ENCODE measurements at places on chromosomes 7 and 10.

DNA sequence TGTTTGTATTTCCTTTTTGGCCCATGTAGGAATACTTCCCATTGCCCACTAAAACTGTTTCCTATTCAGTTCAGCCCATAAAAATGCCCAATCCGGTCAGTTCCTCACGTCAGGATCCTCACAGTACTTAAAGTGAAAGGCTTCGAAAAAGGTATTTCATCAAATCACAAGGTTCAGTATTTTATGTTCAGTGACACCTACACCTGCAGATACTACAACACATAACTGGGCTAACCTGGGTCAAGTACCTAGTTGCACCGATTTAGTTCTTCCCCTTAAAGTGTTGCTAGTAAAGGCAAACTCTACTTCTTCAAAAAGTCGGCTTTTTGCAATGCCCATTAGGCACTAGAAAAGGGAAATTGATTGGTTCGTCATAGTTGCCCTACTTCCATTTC, 1.1 kb downstream of the SNX13 start:
- DNase-seq = no peak

DNA sequence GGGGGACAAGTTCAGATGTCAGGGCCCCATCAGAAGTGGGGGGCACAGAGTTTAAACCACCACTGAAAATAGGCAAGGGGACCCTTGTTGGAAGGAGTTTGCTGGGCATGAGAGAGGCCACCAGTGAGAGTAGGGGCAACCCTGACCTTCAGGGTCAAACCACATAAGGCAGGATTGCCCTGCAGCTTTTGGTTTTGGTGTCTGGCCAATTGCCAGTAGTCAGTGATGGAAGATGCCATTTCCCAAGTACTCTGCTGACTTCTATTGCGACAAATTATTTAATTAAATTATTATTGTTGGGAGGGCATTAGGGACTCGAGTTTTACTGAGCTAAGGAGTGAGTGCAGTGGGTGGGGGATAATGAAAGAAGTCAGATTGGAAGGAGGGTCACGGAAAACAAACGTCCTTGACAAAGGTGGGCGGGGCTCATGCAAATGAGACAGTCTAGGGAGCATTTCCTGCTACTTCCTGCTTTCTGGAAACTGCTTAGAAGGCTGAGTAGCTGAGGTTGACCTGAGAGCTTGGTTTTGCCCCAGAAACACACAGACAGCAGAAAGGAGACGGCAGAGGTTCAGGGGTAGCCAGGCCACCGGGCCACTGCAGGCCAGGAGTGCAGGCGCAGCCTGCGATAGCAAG, 74.2 kb upstream of the ANLN start:
- no peak for DNase-seq

DNA sequence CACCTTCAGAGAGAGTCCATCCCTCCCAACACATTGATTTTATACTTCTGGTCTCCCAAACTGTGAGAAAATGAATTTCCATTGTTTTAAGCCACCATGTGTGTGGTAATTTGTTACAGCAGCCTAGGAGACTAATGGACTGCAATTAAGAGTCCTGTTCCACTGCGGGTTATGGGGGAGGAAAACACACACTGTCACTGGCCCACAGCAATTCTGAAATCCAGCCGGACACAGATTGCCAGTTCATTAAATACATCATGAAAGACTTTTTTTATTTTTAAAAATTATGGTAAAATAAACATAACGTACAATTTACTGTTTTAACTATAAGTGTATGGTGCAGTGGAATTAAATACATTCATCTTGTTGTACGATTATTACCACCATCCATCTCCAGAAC, 193.4 kb upstream of the GRB10 start:
- no peak for DNase-seq

- DNase-seq = no peak
Observed at GRCh38 chr7:109950256-109950655, 1140.7 kb upstream of the LRRN3 start.

GRCh38 chr7:87190783-87191182, 28.7 kb downstream of the TMEM243 start:
- no peak for DNase-seq

- DNase-seq = peak; percentile 2
Observed at GRCh38 chr7:4486907-4487306, 195.2 kb upstream of the FOXK1 start.

DNA sequence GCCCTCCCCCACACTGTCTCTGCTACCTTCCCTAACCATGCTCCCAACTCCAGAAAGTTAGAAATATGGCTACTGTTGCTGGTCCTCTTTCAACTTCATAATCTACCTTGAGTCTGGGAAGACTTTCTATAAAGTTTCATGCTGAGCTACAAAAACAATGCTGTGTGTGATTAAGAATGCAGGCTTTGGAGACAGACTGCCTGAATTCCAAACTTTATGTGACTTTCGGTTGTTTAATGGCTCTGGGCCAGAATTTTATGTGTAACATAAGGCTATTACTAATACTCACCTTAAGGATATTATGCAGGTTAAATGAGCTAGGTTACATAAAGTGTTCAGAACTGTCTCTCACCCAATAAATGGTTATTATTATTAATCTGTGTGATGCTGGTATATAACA, 19.1 kb downstream of the BET1 start:
- DNase-seq = no peak

DNA sequence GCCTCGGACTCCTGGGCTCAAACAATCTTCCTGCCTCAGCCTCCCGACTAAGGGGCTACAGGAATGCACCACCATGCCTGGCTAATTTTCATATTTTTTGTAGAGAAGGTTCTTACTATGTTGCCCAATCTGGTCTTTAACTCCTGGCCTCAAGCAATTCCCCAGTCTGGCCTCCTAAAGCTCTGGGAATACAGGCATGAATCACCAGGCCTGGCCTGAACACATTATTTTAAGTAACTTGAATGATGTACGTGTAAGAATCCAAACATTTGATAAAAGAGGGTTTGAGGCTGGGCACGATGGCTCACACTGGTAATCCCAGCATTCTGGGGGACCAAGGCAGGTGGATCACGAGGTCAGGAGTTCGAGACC, 13.0 kb upstream of the BAMBI start:
- no peak for DNase-seq

DNA sequence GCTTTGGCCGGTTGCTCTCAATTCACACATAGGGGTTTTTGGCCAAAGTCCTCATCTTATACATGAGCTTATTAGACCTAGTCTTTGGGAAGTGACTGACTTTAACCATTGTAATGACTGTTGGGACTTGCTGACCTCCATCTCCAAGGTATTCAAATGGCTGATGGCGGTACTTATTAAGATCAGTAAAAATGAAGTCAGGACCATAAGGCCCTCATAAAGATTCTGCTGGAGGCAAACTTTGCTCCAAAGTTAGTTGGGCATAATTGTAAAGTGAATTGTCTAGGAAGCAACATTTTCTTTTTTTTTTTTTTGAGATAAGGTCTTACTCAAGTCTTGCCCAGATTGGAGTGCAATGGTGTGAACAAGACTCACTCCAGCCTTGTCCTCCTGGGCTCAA, 76.3 kb upstream of the MKLN1 start:
- DNase-seq = no peak

DNA sequence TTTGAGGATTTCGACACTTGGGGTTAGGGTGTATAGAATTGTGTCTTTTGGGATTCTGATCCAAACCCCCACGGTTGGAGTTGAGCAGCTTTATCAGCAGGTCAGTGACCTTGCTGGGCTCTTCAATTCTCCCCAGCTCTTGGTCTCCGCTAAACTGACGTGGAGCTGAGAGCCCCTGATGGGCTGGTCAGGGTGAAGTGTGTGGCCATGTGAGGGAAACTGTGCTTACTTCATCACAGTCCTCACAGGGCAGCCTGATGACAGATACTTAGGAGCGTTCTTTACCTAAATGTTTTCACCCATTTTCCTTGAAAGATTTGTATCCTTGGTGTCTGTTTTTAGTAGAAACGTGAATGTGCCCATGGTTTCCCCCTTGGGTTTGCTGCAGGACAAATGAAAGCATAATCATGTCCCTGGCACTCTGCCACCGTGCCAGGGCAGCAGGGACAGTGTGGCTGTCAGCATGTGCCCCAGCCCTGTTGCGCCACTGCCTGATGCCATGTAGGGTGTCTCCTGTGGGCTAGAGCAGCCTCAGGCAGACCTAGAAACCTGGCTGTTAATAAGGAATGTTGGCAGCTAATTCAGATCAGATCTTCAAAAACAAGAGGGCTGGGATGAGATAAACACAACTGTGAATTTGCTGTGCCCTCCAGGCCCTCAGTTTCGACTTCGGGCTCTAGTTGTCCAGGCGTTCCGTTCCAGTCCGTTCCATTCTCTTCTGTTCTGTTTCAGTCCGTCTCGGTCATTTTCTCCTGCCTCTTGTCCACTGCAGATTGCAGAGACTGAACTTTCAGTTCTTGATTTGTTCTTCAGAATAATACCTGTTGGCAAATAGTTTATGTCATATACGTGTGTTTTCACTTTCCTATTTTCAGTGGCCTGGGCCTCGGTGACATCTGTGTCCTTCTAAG, 96.8 kb downstream of the TRRAP start:
- no peak for DNase-seq

GRCh38 chr10:122151121-122151694, 119.9 kb upstream of the BTBD16 start:
- DNase-seq = no peak

GRCh38 chr7:149599636-149600206, 102.1 kb upstream of the ZNF746 start:
- DNase-seq = no peak

DNA sequence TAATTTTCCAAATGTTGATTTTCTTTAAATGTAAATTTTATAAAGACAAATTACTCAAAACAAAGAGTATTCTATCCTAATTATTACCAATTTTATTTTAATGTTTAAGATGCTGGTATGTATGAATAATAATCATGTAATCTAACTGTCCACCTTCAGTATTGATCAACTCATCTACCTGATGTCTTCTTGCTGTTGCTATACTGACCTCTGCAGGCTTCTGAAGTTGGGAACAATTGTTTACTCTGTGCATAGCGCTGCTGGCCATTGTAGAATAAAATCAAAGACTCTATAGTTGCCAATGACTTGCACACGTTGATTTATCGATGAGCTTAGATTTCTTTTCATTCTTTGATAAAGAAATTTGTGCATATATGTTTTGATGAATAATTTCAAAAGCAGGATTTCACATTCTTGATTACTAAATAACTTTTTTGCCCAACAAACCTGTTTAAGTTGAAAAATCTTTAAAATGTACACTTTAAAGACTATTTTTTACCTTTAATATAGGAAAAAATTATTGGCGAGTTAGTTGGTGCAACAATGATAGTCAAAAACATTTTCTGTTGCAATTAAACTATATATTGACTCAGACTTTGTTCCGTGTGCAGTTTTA, 282.3 kb downstream of the TFEC start:
- DNase-seq = no peak

DNA sequence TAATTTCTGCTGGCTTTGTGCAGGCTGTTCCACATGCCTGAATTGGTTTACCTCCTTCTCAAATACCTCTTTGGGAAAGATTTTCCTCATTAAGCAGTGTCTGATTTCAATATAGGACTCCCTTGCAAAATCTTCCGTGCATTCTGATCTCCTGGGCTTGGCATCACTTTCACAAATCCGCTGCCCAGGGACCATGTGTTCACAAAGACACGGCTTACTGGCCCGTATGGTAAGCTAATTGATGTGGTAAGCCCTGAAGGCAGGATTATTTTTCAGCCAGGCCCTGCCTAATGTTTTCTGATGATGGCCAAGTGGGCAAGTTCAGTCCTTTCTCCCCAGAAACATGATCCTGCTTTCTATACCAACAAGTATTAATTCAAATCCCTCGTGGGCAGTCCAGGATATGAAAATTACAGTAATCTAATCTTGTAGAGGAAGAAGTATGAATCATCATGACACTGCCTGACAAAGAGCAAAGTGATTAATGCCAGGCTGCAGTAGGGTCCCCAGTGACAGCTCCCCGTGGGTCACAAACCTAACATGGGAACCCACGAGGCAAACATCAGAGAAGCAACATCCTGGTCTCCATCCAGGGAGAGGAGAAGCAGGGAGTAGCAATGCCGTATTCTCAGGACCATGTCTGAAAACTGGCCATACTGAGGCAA, 11.6 kb upstream of the SVIL start:
- peak; percentile 83 for DNase-seq

DNA sequence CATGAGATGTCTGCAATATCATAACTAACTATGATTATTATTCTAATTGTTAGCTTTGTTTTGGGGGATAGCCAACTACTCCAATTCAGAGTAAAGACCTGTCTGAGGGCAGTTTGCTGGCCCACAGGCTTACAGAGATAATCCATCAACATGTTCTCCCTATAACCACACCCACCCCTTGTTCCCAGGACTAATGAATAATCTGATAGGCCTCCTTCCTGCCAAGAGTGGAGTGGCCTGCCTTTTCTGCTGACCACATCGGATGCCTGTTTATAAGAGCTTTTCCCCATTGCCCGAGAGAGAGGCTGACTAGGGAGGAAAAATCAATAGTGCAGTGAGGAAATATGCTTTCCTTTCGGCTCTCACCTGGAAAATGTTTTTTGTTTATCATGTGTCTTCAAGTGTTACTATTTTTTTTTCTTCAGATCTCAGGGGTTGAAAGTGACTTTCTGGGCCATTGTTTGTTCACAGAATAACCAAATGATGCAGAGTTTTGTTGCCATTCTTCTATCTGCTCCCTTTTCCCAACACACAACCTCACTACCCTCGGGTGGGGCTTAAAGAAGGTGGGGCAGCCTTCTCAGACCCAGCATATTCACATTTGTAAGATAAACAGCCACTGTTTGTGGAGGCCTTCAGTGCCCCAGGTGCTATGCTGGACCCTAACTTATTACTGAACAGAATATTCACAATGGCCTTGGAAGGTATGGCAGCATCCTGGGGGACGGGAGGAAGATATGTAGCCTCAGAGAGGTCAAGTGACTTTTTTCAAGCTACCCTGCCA, 38.4 kb downstream of the PLPP4 start:
- DNase-seq = no peak

DNA sequence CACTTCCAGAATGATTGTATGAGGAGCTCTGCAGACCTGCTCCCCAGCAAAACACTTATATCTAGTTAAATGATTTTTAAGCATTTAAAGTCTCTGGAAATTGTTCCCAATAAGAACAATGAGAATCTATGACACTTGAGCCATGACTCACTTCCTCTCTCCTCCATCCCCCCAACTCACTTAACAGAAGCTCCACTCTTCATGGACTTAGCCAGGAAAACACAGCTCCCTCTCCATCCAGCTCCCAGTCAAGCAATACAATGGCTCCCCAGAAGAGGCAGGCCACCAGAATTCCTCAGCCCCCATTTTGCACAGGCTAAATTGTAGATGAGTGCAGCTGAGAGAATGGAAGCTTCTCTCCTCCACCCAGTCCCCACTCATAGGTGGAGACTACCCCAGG, 27.0 kb downstream of the AOC1 start:
- no peak for DNase-seq

- DNase-seq = no peak
Observed at GRCh38 chr10:93554316-93554663, 12.2 kb upstream of the FFAR4 start.

- DNase-seq = no peak
Observed at GRCh38 chr10:8586504-8586903, 532.0 kb downstream of the GATA3 start.

DNA sequence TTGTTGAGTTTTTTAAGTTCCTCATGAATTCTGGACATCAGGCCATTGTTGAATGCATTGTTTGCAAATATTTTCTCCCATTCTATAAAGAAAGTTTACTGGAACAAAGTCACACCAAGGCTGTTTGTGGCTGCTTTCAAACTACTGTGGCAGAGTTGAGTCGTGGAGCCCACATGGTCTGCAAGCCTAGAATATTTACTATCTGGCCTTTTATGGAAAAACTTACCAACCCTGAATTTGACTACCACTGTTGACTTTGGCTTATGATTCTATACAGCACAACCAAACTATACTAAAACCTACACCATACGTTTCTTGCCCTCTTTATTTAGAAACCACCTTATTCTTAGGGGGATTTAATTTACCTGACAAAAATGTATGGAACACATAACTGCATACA, 239.1 kb downstream of the KCNMA1 start:
- DNase-seq = no peak

Data from eye (tissue), 1 donor.